ENCODE measurements at places on chromosomes 6 and 20.

DNA sequence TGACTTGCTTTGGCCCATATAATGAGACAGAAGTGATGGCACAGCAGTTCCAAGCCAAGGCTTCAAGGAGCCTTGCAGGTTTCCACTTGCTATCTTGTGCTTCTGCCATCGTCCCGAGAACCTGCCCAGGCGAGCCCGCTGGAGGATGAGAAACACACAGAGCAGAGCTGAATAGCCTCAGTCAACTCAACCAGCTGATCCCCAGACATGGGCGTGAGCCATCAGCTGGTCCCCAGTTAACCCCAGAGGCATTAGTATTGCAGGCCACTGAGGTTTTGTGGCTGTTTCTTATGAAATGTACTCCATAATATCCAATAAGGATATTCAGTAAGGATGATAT, 81.7 kb upstream of the SHLD1 start:
- DNase-seq = no peak

GRCh38 chr6:25713824-25714223, 40.7 kb upstream of the SLC17A4 start:
- DNase-seq = no peak

DNA sequence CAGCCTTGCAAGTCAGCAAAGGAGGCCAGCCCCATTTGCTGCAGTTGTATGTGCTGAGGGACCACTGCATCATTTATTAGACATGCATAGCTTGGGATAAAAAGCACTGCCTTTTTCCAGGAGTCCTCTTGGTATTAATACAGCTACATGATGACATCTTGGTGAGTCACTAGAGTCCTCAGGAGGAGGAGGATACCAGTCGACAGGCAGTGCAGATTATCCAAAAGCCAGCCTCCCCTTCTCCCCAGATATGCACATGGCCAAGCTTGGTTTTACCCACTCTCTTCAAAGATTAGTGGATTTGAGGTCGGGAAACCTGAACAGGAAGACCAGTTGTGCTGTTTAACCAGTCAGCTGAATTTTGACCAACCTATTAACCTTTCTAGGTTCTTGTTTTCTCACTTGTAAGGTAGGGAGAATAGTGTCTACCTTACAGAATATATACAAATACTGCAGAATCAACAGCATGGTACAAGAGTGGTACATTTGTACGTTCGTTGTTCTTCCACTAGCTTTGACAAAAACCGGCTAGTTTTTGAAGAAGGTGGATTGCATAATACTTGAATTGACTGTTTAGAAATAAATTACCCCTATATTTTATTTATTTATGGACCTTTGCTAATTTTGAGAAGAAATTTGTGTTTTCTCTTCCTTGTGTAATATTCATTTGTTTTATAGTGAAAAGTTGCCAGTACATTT, 31.9 kb downstream of the VAPB start:
- DNase-seq = peak; percentile 85

- no peak for DNase-seq
Observed at GRCh38 chr6:142716097-142716496, 228.9 kb downstream of the HIVEP2 start.

- DNase-seq = no peak
Observed at GRCh38 chr6:42190554-42191183, 4.1 kb downstream of the GUCA1B start.

DNA sequence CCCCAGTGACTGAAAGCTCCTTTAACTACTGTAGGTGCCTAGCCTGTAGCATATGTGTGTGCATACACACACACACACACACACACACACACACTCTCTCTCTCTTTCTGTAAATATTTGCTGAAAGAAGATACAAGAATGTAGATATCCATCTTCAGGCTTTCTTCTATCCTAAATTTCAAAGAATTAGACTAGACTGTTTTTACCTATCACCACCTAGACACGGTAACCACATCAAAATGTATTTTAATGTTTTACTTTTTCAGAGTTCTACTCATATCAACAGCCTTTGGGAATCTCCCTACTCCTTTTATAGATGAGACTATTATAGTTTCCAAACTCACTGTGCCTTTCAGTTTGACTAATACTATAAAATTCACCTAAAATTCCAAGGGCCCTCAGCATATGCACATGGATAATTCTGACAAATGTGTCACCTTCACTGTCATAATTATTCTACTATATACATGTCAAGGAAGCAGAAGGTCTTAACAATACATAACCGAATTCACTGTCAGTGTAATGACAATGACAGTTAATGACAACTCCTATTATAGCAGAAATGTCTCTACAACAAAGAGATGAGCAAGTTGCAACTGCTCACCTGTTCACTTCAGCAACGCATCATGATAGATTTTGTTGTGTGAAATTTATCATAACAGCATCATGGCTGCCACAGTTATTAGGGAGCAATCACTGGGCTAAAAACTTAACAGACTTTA, 236.5 kb downstream of the GMPR start:
- DNase-seq = no peak

- no peak for DNase-seq
Observed at GRCh38 chr6:53335224-53335994, 13.3 kb downstream of the ELOVL5 start.

GRCh38 chr20:6683021-6683977, 84.2 kb upstream of the BMP2 start:
- DNase-seq = no peak

DNA sequence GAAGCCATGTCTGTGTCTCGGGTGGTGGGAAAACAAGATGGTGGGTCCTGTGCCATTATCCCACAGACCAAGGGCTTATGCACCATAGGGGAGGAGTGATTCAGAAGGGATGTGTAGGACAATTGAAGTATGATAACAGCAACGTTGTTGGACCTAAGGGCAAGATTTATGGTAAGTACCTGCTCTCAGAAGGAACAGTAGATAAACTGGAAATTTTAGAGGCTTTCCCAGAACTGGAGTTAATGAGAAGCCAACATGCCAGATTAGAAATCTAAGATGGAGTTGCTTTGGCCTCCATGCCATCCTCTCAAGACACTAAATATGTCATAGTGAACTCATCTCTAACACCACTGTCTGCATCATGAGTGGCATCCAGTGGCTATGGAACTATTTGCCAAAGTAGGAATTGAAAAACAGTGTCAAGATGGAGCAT, 84.7 kb upstream of the MYLIP start:
- no peak for DNase-seq

DNA sequence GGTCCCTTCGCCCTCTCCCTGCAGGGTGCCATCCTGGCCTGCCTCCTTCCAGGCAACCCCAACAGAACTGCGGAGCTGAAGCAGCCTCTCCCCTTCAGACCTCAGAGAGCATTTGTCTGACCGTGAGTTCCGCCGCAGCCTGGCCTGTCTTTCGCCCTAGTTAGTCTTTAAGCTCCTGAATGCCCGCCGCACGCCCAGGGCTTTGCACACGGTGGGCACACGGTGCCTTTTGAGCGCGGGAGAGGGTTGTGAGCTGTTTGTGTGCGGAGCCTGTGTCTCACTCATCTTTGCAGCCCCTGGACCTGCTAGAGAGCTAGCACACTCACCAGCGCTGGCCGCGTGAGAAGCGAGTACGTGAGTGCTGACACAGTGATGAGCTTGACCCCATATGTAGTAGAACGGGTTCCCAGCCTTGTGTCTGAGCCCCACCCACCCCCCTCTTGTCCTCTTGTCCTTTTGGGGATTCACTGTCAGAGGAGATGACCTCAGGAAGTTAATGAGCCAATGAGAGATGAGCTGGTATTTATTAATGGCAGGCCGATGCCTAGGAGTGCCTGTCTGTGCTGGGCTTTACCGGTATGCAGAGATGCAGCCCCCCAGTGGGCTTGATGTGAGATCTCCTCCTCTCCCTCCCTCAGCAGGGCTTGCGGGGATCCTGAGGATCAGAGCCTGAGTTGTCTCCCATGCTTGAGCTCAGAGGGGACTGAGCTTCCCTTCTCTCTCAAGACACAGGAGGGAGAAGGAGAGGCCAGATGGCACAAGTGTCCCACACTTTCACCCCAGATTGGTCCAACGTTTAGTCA, 249.2 kb downstream of the FARS2 start:
- DNase-seq = no peak

DNA sequence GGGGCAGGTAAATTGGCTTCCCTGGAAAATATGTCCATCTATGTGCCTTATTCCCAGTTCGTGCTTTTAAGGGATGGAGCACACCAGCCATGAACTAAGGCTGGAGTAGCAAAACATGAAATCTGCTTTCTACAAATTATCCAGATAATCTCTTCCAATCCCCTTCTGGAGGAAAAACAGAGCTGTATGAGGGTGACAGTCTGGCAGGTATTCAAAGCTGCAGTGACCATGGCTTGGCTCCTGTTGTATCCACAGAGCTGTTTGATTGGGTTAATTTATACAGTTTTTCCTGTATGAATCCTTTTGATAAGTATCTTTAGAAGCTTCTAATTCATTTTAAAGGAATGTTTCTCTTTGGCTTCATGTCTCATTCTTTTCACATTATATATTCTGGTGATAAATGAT, 144.4 kb downstream of the AIG1 start:
- DNase-seq = no peak

GRCh38 chr6:167093922-167094432, 28.9 kb upstream of the CCR6 start:
- no peak for DNase-seq

- DNase-seq = peak; percentile 54
Observed at GRCh38 chr20:32465092-32465900, 107.2 kb downstream of the ASXL1 start.

DNA sequence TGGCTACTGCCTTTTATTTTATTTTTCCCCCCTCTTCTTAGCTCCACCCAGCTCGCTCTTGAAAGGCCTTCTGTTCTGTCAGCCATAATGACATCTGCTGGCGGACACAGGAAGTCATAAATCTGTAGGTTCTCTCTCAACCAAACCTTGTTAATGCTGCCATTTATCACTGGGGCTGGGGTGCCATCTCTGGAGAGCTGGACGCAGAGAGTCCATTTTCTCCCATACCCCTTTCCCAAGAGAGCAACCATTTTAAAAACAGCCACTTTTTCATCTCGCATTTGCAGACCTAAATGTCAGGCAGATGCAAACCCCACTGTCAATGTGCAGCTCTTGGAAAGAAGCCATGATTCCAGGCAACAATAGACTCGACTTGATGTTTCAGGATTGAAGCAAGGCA, 13.0 kb upstream of the TSHZ2 start:
- no peak for DNase-seq

- DNase-seq = peak; percentile 69
Observed at GRCh38 chr6:41697861-41698781, 37.3 kb downstream of the TFEB start.

GRCh38 chr6:135183002-135183531, 2.0 kb downstream of the MYB start:
- no peak for DNase-seq

DNA sequence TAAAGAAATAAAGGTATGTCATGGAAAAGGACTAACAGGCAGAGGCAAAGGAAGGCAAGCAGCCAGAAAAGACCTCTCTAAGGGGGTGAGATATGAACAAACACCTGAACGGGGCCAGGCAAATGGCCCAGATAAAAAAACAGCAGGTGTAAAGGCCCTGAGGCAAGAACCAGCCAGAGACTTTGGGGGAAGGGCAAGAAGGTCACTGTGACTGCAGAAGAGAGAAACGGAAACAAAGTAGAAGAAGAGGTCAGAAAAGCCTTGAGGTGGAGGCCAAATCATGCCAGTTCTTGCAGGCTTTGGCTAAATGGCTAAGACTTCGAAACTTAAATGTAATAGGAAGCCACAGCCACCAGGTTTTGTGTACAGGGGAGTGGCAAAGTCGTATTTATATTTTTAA, 30.8 kb downstream of the KIF16B start:
- no peak for DNase-seq

DNA sequence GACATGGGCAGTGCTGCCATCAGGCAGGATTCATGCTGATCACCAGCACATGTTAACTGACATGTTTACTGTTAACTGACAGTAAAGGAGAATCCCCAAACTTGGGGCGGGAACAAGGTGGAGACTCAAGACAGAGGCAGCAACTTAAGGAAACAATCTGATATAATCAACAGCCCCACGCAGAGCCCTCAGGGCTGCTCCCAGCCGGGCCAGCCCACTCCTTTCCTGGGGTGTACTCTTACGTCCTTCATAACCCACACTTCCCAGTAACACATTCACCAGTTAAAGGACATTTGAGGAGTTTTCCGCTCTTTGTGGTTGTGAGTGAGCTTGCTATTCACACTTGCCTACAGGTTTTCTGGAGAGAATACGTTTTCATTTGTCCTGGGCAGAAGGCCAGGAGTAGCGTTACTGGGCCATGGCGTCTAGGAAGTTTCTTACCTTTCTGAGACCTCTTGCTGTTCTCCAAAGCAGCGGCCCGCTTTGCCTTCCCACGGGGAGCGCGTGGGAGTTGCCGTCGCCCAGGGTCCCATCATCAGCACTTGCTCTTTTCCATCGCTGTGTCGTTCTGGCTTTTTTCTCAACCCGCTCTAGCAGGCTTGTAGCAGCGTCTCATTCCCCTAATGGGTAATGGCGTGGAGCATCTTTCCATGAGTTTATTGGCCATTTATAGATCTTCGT, 56.4 kb downstream of the FOXF2 start:
- DNase-seq = no peak

GRCh38 chr20:44251284-44251683, 4.2 kb downstream of the GDAP1L1 start:
- DNase-seq = no peak

- no peak for DNase-seq
Observed at GRCh38 chr20:32891491-32891890, 32.8 kb downstream of the EFCAB8 start.

DNA sequence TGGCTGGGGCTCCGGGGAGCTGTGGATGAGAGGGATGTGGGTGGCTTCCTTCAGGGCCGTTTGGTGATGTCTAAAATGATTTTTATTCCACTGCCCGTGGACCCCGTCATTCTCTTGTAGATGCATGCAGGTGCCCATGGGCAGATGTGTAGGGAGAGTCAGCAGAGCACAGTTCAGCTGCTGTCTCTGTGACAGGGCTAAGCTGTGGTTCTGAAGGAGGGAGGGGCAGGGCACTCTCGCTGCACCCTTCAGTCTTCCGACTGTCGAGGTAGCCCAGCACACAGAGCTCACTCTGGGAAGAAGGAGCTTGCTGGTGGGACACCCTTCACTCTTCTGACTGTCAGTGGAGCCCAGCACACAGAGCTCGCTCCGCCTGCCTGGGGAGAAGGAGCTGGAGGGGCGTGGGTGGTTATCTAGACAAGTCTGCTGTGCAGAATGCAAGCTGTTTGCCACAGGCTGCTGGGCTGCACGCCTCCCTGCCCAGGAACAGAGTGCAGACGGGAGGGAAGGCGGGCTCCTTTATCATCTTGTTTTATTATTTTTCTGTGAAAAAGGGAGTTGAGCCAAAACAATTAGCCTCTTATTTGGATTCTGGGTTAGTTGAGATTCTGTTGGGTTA, 28.4 kb upstream of the ADRM1 start:
- DNase-seq = no peak

Measured in AG20443 (cell line).